ENCODE measurements at places on chromosomes 5 and 9. TPM values are rescaled to one million over a fixed set of nuclear protein-coding genes. Genes with fewer than 3 reads are reported as not detected.

DNA sequence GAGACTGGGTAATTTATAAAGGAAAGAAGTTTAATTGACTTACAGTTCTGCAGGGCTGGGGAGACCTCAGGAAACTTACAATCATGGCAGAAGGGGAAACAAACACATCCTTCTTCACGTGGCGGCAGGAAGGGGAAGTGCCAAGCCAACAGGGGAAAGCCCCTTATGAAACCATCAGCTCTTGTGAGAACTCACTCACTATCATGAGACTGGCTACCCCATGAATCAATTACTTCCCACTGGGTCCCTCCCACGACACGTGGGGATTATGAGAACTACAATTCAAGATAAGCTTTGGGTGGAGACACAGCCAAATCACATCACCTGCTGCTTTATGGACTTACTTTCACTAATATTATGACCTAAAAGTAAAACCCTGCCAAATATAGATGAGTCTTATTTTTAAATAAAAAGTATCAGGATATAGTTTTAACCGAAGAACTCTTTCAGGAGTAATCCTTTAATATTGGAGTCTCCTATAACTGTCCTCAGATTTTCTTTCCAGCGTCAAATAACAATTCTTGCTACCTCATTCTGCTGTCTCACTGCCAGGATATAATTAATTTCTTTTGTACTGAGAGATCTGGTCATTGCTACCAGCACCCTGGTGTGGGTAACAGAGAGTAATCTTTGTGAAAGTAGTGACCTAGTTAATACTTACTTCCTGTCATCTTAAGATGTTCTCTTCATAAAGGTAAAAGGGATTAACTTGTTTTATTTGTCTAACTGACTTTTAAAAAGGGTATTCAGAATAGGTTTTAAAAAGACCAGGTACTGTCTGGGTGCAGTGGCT, 68.6 kb downstream of the NLN start:
- DNase-seq, result peak; percentile 50

DNA sequence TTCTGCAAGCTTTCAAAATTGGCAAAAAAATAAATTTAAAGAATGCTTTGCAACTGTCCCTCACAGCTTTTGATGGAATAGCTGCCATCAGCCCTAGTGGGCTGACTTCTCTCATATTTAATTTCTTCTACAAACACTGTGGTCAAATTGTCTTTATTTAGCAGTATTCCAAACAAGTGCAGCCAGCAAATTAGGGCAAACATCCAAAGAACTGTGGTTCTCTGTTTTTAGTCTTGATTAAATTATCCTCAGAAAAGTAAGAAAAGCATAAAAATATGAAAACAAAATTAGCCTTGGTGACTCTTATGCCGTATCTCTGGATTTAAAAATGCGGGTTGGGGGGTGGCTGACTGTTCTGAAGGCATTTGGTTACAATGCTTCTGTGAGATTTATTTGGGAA, 95.8 kb upstream of the RETREG1 start:
- DNase-seq, result no peak

BHMT2 gene
- polyA plus RNA-seq, result 2.0 TPM

DNA sequence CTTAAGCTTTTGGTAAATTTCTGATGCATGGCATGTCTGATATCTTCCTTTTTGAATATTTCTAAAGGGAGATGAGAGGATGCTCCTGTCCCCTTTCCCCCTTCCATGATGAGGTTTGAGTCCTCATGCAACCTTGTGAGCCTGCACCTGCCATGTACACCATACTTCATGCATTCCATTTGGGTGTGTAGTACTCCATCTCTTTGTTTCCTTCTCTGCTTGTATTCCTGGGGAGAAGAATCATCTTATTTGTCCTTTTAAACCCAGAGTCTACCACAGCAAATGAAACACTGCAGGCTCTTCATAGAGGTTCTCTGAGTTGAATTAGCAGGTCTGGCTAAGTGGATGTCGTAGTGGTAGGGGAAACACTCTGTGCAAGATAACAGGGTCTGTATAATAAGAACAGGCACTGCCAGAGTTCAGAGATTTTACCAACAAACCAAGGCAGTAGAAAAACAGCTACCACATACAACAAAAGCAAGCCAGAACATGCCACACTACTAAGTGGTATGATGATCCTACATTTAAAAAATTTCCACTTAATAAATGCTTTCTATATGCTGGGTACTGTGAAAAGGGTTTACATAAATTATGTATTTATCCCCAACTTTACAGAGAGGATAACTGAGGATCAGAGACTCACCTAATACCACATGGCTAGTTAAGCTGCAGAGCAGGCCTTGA, 439.8 kb upstream of the GRIA1 start:
- no peak for DNase-seq

GRCh38 chr5:93794954-93795353, 53.6 kb upstream of the POU5F2 start:
- peak; percentile 20 for DNase-seq

Data from left lung (tissue), 14 donors.